ENCODE measurements at places on chromosomes 2 and 18.

DNA sequence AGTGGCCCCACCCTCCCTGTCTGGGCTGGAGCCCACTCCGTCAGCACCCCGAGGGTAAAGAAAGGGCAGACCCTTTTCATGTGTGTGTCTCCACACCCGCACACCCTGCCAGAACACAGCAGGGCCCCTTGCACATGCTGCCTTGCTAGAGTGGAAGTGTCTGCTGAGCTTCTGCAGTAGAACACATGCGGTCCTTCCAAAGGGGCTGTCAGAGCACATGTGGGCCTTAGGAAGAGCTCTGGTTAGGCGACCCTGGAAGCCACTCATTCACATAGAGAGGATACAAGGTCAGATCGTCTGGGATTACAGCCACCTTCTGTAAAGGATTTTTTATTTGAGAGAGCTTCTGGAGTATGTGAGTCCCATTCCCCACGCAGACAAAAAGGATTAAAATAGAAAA, 613.2 kb upstream of the RAB6C start:
- no peak for DNase-seq

- no peak for DNase-seq
Measured at GRCh38 chr18:9851511-9851910, 34.3 kb upstream of the TXNDC2 start.

DNA sequence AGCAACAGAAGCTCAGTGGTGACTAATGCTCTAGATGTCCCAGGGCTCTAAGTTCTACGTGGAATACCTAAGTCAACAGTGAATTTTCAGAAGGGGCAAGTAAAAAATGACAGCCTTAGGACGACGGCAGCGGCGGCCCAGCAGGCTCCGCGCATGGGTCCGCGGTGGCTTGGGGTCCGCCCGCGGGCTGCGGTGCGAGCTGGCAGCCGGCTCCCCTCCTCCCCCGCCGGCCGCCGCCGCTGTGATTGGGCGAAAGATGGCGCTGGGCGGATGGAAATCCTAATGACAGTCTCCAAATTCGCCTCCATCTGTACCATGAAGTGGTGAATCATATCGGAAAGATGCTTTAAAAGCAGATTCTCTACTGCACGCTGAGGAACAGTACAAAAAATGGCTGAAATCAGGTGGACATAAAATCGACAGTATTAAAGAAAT, 74.7 kb downstream of the HNRNPLL start:
- peak; percentile 65 for DNase-seq

GRCh38 chr2:233433029-233433428, 78.7 kb downstream of the DGKD start:
- no peak for DNase-seq

DNA sequence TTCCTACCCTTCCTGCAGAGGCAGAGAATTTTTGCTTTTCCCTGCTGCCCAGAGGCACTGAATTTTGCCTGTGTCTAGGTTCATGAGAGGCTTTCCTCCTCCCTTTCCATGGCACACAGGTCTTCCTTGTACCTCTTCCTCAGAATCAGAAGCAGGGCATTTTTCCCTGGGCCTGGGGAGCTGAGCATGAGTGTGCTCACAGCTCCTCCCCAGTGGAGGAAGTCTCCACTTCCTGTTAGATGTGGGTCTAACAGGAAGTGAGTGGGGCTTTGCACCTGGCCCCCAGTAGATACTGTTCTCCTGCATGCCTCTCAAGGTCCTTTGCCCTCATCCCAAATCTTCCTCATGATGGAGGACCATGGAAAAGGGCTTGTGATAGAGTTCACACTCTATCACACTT, 297.2 kb upstream of the FIGN start:
- no peak for DNase-seq

GRCh38 chr18:75635096-75635495, 207.6 kb upstream of the SMIM21 start:
- no peak for DNase-seq

GRCh38 chr2:60441800-60442199, 111.7 kb downstream of the BCL11A start:
- DNase-seq: no peak

DNA sequence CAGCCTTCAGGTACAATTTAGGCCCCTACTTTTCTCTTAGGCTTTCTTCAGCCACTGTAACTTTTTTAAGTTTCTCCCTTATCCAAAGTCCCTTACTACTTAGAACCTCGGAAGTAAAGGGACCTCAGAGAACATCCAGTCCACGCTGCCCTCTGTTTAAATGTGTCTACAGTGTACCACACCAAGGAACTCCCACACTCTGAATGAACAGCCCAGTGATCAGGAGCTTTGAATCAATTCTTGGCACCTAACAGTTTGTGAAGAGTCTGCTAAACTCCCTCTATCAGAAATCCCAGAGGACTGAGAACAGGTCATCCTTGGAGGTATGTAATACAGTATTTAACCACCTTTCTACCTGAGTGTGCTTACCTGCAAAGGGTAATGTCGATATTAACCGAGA, 11.6 kb upstream of the MALT1 start:
- DNase-seq: no peak
